Activated T-cell treated with anti-CD3 and anti-CD28 coated beads, Interleukin-2, amount 50 U/mL, for 72 hours (primary cell): ENCODE measurements at places on chromosomes 1 and 21.

DNA sequence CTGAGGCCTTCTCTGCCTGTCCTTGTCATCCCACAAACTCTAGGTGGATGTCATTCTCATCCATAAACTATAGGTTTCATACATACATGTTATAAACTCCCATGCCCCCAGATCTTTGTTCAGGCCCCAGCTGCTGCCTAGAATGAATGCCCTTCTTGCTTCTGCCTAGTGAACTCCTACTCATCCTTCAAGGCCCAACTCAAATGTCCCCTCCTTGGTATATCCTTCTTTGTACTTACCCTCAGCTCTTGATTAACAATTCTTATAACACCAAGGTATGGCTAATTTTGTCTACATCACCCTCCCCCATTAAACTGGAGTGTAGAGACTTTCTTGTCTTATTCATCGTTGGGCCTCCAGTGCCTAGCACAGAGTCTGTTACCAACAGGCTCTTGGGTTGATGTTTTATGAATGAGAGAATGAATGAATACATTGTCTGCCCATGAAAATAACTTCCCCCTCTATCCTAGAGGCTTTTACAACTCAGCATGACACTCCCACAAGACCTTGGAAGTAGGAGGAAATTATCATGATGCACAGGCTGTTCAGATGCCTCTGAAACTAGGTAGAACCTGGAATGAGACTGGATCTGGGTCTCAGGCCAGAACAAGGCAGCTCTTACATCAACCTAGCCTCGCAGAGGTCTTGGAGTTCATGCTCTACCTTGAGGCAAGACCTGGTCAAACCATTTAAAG, 26.9 kb downstream of the EPHB2 start:
- no peak for DNase-seq

GRCh38 chr1:153262462-153263157, 3.1 kb downstream of the LORICRIN start:
- DNase-seq: no peak

DNA sequence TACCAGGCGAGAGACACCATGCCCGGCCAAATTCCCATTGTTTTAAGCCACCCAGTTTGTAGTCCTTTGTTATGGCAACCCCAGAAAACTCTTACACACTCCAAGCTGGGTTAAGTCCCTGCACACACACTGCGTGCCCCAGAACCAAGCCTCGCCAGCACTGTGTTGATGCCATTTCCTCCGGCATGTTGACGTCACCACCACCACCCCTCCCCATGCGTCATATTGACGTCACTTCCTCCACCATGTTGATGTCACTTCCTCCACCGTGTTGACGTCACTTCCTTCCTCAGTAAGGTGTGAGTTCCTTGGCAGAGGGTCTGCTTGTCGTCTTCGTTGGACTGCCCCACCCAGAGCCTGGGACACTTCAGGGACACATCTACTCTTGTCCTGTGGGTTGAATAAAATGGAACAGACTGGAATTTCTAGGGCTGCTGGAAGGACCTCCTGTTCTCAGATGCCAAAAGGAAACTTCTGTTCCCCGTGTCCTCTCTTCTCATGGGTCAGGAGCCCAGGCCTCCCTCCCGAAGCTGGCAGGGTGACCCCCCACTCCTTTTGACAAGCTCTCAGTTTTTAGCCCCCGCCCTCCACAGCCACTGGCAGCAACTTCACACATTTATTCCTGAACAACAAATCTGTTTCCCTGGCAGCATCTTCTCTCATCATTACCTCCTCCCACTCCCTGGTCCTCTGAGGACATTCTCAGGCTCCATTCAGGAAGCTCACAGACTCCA, 643.3 kb downstream of the NPHP4 start:
- no peak for DNase-seq

- no peak for DNase-seq
These were observed 278.3 kb downstream of the ST6GALNAC3 start for GRCh38 chr1:76352741-76353435.

DNA sequence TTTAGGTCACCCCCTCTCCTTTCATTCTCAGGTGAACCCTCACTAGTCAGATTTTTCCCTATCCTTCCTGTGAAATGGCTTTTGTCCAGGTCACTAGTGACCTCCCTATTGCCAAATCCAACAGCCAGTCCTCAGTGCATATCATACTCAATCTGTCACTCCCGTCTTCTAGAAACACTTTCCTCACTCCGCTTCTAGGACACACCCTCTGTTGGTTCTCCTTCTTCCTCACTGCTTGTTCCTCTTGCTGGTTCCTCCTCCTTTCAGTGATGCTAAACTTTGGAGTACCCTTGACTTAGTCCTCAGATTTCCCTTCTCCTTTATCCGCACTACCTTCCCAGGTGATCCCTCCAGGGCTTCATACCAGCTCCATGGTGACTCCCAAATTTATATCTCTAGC, 94.3 kb downstream of the RNF220 start:
- DNase-seq: no peak

- DNase-seq: no peak
These were observed at the start of gene TMEM51 for GRCh38 chr1:15153184-15153841. TMEM51 (plus strand) TSS chr1:15153747; CDS start chr1:15215088, 61,341 bp downstream.

- DNase-seq: no peak
These were observed 3.9 kb downstream of the KCNA10 start for GRCh38 chr1:110515041-110515440.

DNA sequence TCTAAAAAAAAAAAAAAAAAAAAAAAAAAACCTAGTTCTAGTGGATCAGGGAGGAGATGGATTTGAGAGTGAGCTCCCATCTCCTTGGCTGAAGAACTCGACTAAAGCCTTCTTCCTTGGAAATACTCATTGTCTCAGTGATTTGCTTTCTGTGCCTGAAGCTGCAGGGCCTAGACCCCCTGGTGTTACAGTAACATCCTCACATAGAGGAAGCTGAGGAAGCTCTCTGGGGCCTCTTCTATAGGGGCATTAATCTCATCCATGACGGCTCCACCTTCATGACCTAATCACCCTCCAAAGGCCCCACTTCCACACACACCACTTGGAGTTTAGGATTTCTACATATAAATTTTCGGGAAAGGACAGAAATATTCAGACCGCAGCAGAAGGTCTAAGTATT, 95.9 kb upstream of the ETS2 start:
- no peak for DNase-seq

DNA sequence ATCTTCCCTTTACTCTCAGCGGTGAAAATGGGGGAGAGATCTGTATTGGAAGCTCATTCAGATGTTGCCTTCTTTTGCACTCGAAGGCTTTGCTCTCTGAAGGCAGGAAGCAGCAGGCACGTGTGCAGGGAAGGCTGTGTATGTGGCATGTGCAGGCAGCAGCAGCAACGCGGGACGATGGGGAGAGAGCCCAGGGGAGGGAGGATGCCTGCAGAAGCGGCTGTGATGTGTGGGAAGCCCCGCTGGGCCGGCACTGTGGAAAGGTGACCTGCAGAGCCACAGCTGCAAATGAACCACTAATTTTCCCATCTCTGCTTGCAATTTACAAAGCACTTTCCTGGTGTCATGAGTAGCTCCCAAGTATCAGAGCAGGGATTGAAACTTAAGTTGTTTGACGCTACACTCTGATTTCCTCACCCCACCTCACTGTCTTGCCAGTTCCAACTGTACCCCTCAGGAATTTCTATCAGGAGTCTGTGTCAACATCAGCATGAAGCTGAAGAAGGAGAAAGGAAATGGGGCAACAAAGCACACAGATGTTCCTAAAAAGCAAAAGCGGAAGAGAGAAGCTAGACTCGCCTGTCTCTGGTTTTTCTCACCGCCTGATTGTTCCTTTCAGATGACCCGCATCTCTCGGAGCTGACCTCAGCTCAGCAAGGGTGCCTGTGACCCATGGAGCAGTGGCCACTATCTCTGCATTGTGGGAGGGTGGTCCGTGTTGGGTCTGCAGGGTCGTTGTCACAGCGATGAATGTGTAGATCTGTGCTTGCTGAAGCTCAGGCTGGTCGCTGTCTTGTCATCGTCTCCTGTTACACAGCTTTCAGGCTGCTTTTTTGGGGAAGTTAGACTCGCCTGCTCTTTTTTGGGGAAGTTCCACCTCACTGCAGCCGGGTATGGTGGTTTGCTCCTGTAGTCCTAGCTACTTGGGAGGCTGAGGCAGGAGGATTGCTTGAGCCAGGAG, 156.1 kb downstream of the KIF26B start:
- DNase-seq: no peak

DNA sequence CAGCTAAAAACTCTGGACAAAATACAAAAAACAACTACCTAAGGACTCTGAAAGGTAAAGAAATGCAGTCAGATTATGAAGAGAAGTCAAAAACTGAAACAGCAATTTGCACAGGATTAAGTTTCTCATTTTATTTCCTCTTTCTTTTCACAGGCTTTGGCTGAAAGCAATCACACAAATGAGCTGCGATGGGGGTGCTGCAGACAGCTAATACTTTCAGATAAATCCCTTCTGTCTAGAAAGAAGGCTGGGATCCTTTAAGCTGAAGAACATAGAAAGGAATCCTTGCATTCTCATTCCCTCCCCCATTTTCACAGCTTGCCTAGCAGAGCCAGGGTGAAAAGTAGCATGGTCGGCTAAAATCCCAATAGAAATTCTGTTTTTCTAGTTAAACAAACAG, 32.0 kb upstream of the PRDX6 start:
- DNase-seq: no peak

- DNase-seq: no peak
These were observed 154.0 kb downstream of the SLC30A10 start for GRCh38 chr1:219774386-219774785.

DNA sequence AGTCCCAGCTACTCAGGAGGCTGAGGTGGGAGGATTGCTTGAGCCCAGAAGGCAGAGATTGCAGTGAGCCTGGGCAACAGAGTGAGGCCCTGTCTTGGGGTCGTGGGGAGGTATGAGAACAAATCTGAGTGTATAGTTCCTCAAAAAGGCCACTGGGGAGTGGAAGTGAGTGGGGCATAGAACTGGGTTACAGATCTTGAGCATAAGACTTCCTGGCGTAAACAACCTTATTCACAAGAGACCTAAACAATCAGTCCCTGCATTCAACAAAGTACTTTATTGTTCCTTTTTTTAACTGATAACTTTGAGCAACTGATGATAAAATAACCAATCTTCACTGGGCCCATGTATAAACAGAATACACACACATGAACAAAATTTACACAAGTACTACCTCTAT, 72.7 kb upstream of the MUTYH start:
- no peak for DNase-seq

- no peak for DNase-seq
These were observed 363.1 kb upstream of the ADGRL2 start for GRCh38 chr1:81437649-81438048.

GRCh38 chr1:29290414-29290985, 54.2 kb downstream of the PTPRU start:
- no peak for DNase-seq

DNA sequence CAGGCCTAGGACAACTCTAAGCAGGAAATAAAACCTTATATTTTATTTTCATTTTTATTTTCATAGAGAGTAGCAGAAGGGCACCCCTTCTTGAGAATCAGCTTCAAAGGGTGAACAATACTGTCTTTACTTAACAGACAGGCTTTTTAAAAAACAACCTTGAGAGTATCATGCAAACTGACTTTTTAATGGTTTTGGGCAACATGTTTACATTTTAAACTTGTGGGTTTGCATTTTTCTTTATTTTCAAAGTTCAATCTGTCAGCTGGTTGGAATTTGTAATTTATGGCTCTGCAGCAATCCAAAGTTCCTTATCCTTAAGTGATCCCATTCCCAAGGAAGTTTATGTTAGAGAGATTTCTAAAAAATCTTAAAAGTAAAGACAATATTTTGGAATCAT, 392.3 kb upstream of the ADAMTS5 start:
- DNase-seq: no peak

GRCh38 chr1:30778154-30778978, 20.8 kb upstream of the LAPTM5 start:
- DNase-seq: peak; percentile 49

GRCh38 chr1:215766521-215766920, 199.4 kb downstream of the KCTD3 start:
- DNase-seq: no peak

DNA sequence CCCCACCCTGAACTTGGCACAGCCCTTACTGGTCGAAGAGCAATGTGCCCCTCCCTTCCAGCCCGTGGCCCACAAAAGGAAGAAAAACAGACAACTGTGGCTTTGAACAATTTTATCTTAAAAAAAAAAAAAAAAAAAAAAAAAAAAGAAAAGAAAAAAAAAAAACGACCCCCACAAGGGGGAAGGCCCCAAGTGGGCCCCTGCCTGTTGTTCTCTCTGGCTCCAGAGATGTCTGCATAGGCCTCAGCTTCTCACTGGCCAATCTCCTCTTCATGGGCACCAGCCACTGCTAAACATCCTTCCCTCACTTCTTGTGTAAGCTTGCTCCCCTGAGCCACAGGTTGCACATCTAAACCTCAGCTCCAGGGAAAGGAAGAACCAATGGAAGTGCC, 386 bp upstream of the TSTD1 start:
- no peak for DNase-seq

DNA sequence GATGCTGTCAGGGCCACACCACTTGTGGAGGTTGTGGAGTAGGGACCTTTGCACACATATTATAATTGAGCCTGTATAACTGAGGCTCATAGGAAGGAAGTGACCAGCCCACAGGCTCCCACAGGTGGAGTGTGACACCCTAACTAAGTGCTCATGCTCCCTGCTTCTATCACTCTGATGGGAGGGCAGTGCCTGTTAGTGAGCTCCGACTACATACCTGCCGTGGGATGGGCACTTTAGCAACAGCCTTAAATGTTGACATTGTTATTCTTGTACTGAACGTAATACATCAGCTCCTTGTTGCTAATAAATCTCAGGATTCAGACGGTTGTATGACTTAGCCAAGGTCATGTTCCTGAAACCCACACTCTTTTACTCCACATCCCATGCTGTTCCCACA, 58.0 kb downstream of the BEND5 start:
- no peak for DNase-seq

GRCh38 chr1:211920602-211921226, 90.2 kb upstream of the LPGAT1 start:
- no peak for DNase-seq

- peak; percentile 58 for DNase-seq
These were observed 1.7 kb downstream of the BTG2 start for GRCh38 chr1:203306965-203307541.

GRCh38 chr1:145692785-145693443, 14.3 kb downstream of the PDZK1 start:
- DNase-seq: no peak

DNA sequence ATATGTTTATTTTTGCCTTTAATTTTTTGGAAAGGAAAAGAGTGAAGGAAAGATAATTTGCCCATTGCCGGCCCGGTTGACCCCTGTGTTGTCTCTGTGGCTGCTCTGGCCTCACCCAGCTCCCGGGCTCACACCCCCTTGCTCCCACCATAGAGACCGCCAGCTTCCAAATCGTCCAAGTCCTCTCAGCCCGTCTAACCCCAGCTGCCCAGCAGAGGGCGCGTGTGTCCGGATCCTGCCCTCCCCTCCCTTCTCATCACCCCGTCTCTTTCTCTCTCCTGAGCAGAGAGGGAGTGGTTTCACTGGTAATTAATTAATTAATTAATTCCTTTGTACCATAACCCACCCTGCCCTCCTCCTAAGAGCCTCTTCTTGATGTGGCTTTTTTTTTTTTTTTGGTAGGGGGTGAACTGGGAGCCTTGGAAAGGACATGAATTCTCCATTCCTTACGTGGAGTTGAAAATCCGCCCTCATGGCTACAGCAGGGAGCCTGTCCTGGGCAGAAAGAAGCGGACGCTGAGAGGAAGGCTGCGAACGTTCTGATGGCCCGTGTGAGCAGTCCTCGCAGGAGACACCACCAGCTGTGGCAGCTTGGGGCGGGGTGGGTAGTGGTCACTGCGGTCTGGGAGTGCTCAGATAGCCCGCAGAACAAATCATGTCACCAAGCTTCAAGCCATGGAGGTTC, 45.9 kb downstream of the KIAA0040 start:
- DNase-seq: peak; percentile 78
